Transverse colon (tissue), 4 donors: ENCODE measurements at places on chromosomes 1 and 21. TPM values are rescaled to one million over a fixed set of nuclear protein-coding genes. Genes with fewer than 3 reads are reported as not detected.

DNA sequence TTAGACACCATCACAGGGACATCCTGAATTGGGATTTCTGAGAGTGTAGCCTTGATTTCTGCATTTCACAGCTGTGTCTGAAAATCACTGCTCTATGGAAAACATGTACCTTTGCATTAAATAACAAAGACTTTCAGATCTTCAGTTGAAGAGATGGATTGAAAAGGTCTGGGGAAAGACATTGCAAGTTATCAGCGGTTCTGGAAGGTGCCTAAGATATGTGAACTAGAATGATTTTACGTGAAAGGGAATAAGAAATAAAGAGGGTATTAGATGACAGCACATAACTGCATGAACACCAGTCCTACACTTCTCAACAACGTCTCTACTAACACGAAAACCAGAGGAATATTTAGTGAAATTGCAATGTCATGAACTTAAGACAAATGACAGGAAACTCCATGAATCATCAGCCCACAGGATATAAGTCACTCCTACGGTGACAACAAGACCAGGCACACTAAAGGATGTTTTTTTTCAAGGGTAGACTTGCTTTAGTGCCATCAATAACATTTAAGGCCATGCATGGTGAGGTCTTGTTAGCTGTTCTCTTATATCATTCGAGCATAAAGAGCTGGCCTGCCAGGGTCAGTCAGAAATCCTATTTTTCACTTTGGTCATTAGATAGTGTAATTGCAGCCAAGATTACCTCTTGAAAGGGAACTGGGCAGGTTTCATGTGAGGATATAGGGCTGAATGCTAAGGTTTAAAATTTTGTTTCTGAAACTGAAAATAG is 283.1 kb downstream of the GRIK1 start:
- no peaks in the 10 kb centered on the region for H3K27me3 ChIP-seq
- no peaks in the 10 kb centered on the region for H3K36me3 ChIP-seq
- DNase-seq: no peak
- H3K4me3 ChIP-seq: no peak overlapping the region
- no peak overlapping the region for H3K27ac ChIP-seq

Gene CSDE1
- 1,040 TPM for total RNA-seq

GRCh38 chr1:226104671-226105121 is 42.2 kb downstream of the H3-3A start:
- H3K27me3 ChIP-seq: no peaks in the 10 kb centered on the region
- peaks cover 14% of the 10 kb centered on the region for H3K4me1 ChIP-seq
- H3K27ac ChIP-seq: no peak overlapping the region
- no peak for DNase-seq

Gene COP1
- total RNA-seq: 84.9 TPM

DNA sequence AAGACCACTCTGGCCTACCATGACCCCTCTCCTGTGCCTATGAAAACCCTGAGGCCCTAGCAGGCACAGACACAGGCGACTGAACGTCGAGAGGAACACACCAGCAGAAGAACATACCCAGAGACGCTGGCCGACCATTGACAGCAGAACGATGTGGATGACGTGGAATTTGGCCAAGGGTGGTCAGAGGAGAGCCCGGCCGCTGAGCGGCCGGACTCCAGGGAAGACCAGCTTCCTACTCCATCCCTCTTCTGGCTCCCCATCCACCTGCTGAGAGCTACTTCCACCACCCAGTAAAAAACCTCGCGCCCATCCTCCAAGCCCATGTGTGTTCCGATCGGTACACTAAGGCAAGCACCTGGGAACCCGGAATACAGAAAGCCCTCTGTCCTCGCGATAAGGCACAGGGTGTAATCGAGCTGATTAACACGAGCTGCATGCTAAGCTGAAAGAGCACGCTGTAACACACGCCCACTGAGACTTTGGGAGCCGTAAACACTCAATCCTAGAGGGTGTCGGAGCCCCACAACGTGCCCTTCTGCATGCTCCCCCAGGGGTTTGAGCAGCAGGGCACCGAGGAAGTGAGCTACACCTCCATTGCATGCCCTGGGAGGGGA is 150.3 kb downstream of the CENPF start:
- no peaks in the 10 kb centered on the region for H3K36me3 ChIP-seq
- H3K4me3 ChIP-seq: no peak overlapping the region
- no peaks in the 10 kb centered on the region for H3K4me1 ChIP-seq
- no peaks in the 10 kb centered on the region for H3K27me3 ChIP-seq
- DNase-seq: no peak

GRCh38 chr21:27526451-27526850 is 559.6 kb upstream of the ADAMTS5 start:
- no peaks in the 10 kb centered on the region for H3K4me1 ChIP-seq
- DNase-seq: no peak
- H3K27me3 ChIP-seq: no peaks in the 10 kb centered on the region
- H3K36me3 ChIP-seq: no peaks in the 10 kb centered on the region
- H3K4me3 ChIP-seq: no peak overlapping the region
- H3K27ac ChIP-seq: no peak overlapping the region

GRCh38 chr1:86616871-86617270 is 70.0 kb downstream of the CLCA4 start:
- peak; percentile 36 for DNase-seq
- H3K4me3 ChIP-seq: no peak overlapping the region
- H3K27me3 ChIP-seq: no peaks in the 10 kb centered on the region
- no peaks in the 10 kb centered on the region for H3K36me3 ChIP-seq

- peak overlapping the region; percentile 83 for H3K27ac ChIP-seq
- no peaks in the 10 kb centered on the region for H3K36me3 ChIP-seq
- no peak for DNase-seq
- peak overlapping the region; percentile 63 for H3K4me3 ChIP-seq
- H3K4me1 ChIP-seq: peaks cover 15% of the 10 kb centered on the region
- no peaks in the 10 kb centered on the region for H3K27me3 ChIP-seq
Measured at GRCh38 chr1:54887665-54888071, 673 bp upstream of the DHCR24 start.

DNA sequence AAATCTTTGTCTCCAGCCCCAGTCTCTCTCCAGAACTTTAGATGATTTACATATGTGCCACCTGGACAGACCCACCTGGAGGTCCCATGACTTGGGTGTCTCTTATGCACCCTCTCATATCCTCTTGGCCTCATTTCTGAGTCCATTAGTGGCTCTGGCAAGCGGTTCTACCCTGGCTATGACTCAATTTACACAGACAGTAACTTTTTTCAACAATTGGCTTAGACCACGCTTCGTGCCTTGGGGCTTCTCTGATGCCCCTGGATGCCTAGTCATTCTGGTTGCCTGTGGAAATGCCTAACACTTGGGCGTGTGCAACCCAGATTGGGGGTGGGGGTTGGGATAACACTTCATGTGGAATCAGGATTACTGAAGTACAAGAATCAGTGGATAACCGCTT is 57.1 kb upstream of the GADD45A start:
- no peak overlapping the region for H3K27ac ChIP-seq
- H3K27me3 ChIP-seq: no peaks in the 10 kb centered on the region
- H3K4me1 ChIP-seq: peaks cover 16% of the 10 kb centered on the region
- H3K36me3 ChIP-seq: no peaks in the 10 kb centered on the region

Gene ERICH3
- not detected for total RNA-seq

DNA sequence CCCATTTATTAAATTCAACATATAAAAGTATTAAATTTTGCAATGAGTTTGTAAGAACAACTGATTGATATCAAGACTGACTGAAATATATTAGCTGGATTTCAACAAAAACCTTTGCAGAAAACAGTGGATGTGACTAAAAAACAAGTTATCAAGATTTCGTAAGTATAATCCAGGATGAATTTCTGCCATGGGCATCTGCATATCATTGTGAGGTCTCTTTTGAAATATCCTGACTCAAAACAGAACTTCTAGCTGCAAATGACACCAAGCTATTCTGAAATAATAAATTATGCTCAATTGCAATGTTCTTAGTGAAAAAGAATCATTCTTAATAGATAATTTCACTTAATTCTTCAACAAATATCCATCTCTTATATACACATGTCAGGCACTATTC is 52.6 kb downstream of the CD34 start:
- no peaks in the 10 kb centered on the region for H3K27me3 ChIP-seq
- no peaks in the 10 kb centered on the region for H3K36me3 ChIP-seq
- no peak overlapping the region for H3K27ac ChIP-seq
- DNase-seq: no peak
- no peak overlapping the region for H3K4me3 ChIP-seq

DNA sequence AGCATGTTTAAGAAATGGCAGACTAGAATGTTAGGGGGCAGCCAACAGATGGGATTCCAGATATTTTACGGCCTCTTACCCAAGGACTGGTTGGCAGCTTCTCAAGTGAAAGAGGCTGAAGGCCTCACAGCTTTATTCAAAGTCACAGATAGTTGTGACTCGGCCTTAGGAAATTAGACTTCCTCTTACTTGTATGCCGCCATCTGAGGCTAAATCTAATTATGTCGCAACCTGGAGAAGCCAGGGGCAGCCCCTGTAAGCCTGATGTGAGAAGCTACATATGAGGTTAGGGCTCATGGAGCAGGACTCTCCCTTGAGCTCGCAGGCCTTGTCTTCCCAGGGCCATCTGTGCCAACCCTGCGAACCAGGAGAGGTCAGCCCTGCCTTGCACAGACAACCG is 352.5 kb downstream of the HHAT start:
- DNase-seq: no peak
- no peak overlapping the region for H3K4me3 ChIP-seq
- H3K4me1 ChIP-seq: no peaks in the 10 kb centered on the region
- no peak overlapping the region for H3K27ac ChIP-seq

- H3K27me3 ChIP-seq: no peaks in the 10 kb centered on the region
- H3K27ac ChIP-seq: no peak overlapping the region
- no peaks in the 10 kb centered on the region for H3K4me1 ChIP-seq
Measured at GRCh38 chr1:221632072-221632471, 109.8 kb downstream of the DUSP10 start.

Gene CD84
- 7.8 TPM for total RNA-seq

Gene CHRM3
- total RNA-seq: 14.7 TPM

DNA sequence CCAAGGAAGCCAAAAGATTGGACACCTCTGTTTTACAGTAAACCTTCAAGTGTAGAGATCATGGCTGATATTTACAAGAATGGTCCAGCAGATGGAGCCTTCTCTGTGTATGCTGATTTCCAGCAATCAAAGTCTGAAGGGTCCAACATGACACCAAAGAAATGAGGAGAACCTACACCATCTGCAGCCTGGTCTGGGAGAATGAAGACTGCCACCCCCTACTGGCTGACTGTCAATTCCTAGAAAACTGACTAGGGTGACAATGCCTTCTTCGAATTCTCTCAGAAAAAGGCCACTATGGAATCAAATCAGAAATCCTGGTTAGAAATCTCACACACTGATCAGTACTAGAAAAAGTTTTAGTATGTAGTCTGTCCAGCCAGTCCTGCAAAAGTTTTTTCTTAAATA is 83.3 kb downstream of the CDC42BPA start:
- DNase-seq: no peak
- no peaks in the 10 kb centered on the region for H3K4me1 ChIP-seq
- no peak overlapping the region for H3K4me3 ChIP-seq
- no peak overlapping the region for H3K27ac ChIP-seq
- no peaks in the 10 kb centered on the region for H3K27me3 ChIP-seq
